Fibroblast of skin of left quadriceps (primary cell): ENCODE measurements at places on chromosomes 3 and 15.

- DNase-seq = no peak
Observed at GRCh38 chr3:163916596-163917560, 1161.4 kb downstream of the SI start.

DNA sequence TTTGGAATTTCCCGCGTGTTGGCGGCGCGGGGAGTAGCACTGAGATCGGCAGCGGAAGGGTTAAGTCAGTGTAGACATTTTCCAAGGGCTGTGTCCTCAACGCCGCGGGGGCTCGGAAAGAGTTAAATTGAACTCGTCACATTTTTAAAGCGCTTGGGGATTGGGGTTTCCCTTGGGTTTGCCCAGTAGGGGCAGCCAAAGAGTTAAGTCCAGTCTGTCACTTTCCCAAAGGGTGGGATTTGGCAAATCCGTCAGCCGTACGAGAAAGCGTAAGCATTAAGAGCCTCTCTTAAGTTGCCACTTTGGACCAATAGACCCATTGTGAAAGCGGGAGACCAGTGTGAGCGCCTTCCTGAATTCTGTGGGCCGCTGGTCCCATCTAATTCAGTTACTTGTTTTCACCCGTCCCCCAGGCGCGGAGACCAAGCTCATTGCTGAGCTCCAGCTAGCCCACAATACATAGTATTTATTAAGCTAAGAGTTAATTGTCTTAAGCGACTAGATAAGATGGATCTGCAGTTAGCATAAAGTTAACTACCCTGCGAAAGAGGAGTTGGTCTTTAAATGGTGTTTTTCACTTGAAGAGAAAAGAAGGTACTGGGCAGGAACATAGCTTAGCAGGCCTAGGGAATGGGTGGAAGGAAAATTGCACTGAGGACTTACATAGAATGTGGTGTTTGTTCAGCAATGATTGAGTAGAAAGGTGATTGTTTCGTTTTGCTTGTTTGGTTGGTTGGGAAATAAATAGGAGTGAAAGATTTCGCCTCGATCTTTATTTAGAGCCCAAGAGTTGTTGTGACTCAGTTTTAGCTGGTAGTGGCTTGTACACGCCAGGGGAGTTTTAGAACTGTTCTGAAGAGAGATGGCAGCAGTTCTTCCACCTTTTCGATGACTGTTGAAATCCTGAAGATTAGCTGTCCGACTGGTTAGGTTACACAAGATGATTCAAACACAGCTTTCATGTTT, 932 bp downstream of the ARL8B start:
- DNase-seq = no peak

DNA sequence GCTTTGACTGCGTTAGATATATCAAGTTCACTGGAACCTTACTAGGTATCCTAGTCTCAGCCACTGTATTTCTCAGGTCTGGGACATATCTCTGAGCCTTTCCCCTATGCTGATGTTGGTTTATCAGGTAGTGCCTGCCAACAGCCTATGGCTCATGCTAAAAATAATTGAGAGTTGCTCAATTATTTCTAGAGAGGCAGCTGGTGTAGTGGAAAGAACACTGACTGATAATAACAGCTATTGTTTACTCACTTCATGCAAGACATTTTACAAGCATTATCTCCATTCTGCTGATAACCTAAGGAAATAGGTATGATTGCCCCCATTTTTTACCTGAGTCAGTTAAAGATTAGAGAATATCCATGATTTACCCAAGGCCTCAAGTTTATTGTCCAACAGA, 231.4 kb downstream of the LRRN1 start:
- no peak for DNase-seq

GRCh38 chr3:181626036-181626435, 85.7 kb upstream of the SOX2 start:
- DNase-seq = no peak

DNA sequence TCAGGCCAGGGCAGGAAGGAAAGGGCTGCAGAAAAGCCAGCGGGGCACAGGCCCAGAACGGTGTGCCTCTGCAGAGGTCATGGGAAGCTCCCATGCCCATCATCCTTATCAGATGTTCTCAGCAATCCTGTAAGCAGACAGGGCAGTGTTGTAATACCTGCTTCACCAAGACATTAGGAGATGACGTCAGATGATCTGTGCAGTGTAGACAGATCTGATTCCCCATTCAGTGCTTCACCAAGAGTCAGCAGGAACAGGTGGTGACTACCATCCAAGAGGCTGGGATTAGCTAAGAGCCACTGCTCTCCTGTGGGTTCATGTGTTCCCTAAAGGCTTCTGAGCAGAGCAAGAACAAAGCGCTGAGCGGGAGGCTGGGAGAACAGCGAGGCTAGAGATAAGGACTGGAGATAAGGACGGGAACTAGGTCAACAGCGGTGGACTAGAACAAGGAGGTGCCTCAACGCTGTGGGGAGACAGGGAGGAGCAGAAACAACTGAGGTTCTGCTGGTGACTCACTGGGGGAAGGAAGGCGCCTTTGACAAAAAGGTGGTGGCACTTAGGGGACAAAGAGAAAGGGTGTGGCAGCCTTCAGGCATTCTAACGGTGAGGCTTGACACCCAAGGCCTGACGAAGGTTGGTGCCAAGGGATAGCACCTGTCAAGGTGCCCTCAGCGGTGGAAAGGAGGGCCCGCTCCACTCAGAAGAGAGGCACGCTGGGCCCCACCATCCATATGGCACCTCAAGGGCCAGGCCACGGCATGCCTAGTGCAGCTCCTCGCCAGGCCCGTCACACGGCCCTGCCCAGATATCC, 28.4 kb downstream of the CCDC12 start:
- no peak for DNase-seq
